ENCODE measurements at places on chromosomes 7 and 10.

GRCh38 chr7:149261316-149261828 is 624 bp upstream of the ZNF783 start:
- DNase-seq, result peak; percentile 67

GRCh38 chr7:72539702-72540101 is 127.6 kb upstream of the CALN1 start:
- no peak for DNase-seq

- DNase-seq, result no peak
Observed at GRCh38 chr7:2943851-2944601, 99.6 kb downstream of the CARD11 start.

- DNase-seq, result no peak
Observed at GRCh38 chr7:121172484-121172883, 156.3 kb upstream of the WNT16 start.

DNA sequence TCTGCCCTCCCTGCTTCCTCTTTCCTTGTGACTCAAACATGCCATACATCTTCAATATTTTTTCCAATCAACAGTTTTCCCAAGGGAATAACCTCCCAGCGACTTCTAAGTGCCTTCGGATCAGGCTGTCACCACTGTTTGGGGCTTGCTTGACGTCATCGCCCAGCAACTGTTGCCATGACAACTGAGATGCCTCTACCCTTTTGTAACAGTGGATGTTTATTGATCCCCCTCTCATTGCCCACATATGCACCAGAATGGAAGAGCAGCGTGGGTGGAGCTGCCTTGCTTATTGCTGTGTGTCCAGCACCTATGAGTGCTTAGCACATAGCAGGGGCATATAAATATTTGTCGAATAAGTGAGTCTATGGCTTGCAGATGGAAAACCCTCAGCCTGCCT is 14.4 kb downstream of the FFAR4 start:
- no peak for DNase-seq

DNA sequence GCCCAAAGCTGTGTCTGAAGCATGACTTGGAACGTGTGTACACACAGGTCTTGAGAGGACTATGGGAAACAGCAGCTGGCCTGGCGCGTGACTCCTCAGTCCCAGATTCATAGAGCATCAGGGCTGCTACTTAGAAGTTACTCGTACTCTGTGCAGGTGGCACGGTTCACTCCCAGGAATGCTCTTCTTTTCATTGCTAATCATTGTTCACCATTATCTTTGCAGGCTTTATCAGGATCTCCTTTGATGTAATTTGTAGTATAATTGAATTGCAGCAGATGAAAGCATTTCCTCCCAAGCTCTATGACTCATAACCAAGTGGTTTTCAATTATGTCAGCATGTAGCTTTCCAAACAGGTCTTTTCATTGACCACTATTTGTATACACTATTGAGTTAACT is 938.9 kb downstream of the NRG3 start:
- DNase-seq, result peak; percentile 37

DNA sequence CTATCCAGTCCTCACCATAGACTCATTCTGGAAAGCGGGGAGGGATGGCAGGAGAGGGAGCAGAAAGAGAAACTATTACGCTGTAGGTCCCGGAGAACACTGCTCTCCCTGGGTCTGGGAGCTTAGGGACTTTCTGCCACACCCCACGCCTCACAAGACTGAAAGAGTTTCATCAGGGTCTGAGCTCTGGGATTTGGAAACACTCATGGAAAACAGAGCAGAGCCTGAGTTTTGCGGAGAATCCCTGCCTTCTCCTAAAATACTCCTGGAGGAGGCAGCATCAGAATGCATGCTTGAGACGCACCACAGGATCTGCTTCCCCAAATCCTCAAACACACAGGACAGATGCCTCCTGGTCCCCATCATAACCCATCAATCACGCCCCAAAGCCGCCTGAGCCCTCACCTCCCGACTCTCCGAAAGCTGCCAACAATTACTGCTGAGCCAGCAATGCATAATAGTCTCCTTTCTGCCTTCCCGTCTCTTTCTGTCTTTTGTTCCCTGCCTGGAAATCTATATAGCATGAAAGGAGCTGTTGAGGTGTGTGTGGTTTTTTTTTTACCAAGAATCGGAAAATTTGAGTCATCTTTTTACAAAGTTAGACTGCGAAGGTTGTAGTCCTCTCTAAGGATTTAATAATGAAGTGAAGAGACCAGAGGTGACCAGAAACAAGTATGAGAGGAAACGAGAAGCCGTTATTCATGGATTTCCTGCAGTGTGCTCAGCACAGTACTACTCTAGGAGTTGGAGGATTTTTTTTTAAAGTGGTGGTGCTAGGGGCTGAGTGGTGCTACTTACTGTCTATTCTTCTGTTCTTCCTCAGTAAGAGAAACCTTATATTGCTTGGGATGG is 37.7 kb downstream of the ASB13 start:
- DNase-seq, result peak; percentile 78

DNA sequence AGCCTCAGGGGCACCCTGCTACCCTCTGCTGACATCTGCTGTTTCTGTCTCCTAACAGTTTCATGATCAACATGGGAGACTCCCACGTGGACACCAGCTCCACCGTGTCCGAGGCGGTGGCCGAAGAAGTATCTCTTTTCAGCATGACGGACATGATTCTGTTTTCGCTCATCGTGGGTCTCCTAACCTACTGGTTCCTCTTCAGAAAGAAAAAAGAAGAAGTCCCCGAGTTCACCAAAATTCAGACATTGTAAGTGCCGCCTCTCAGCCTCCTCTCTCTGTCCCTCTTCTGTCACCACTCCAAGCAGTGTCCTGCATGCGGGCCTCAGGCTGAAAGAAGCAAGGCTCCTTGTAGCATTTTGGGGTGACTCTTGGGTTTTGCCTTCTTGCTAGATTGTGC is 39.0 kb downstream of the POR start:
- DNase-seq, result no peak

- no peak for DNase-seq
Observed at GRCh38 chr7:105766421-105767073, 109.9 kb downstream of the ATXN7L1 start.

All from adipocyte (in vitro differentiated cells).